ENCODE measurements at places on chromosomes 12 and 14. TPM values are rescaled to one million over a fixed set of nuclear protein-coding genes. Genes with fewer than 3 reads are reported as not detected.

DNA sequence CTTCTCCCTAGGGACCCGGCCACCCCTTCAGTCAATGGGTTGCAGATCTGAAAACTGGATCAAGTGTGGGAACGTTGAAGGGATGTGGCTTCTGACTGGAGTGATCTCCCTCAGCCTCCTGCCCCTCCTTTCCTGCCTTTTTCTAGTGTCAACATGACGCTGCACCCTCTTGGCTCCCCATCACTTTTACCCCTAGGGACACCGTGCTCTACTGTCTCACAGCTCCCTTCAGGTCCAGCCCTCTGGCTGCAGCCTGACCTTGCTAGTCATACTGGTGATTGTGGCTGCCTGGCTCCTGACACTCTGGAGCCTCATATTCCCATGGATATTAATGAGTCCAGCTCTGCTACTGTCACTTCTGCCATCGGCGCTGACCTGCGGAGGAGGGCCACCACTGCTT lies 51.5 kb upstream of the RASSF3 start:
- no peaks in the 10 kb centered on the region for H3K36me3 ChIP-seq
- H3K4me3 ChIP-seq: no peak overlapping the region
- H3K4me1 ChIP-seq: no peaks in the 10 kb centered on the region

- H3K27me3 ChIP-seq: peaks cover 2% of the 10 kb centered on the region
- no peaks in the 10 kb centered on the region for H3K4me1 ChIP-seq
- H3K27ac ChIP-seq: no peak overlapping the region
- H3K36me3 ChIP-seq: no peaks in the 10 kb centered on the region
- no peak overlapping the region for H3K4me3 ChIP-seq
- DNase-seq: no peak
Measured at GRCh38 chr12:2666411-2666810, 128.4 kb upstream of the FKBP4 start.

GRCh38 chr12:19239102-19239501 lies 109.6 kb downstream of the PLEKHA5 start:
- H3K4me3 ChIP-seq: no peak overlapping the region
- DNase-seq: no peak
- peaks cover 5% of the 10 kb centered on the region for H3K4me1 ChIP-seq
- H3K27ac ChIP-seq: no peak overlapping the region
- H3K27me3 ChIP-seq: no peaks in the 10 kb centered on the region

GRCh38 chr14:99063620-99064225 lies 208.3 kb downstream of the BCL11B start:
- H3K36me3 ChIP-seq: no peaks in the 10 kb centered on the region
- H3K27ac ChIP-seq: no peak overlapping the region
- H3K4me1 ChIP-seq: peaks cover 7% of the 10 kb centered on the region

GRCh38 chr12:108600702-108601007 lies 2.8 kb upstream of the TMEM119 start:
- peaks cover 2% of the 10 kb centered on the region for H3K4me1 ChIP-seq
- no peak overlapping the region for H3K27ac ChIP-seq
- no peaks in the 10 kb centered on the region for H3K36me3 ChIP-seq
- H3K4me3 ChIP-seq: no peak overlapping the region

DNA sequence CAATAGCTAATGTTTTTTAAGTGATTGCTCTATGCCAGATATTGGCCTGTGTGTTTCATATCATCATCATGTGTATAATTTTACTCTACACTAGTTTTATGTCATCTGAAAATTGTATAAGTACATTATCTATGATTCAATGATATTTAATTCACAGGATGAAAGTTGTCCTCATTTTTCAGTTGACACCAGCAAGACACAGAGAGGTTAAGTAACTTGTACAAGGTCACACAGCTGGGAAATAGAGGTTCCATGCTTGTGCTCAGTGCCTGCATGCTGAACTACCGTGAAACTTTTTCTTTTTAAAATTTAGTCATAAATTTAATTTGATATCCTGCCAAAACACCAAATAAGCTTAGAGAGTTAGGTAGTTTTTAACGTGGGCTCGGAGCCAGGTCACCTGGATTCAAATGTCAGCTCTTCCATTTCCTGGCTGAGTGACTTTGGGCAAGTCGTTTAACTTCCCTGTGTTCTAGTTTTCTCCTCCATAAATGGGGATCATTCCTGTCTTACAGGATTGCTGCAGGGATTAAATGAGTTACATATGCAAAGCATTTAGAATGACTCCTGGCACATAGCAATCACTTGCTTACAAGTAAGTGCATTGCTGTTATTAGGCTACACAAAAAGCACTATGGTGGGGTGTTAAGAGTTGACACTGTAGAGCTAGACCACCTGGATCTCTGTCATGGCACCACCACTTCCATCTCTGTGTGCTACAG lies 183.9 kb downstream of the ETV6 start:
- H3K27me3 ChIP-seq: no peaks in the 10 kb centered on the region
- peaks cover 3% of the 10 kb centered on the region for H3K36me3 ChIP-seq
- DNase-seq: no peak

- H3K27me3 ChIP-seq: no peaks in the 10 kb centered on the region
- no peak for DNase-seq
- H3K27ac ChIP-seq: no peak overlapping the region
- peaks cover 5% of the 10 kb centered on the region for H3K36me3 ChIP-seq
- no peak overlapping the region for H3K4me3 ChIP-seq
Measured at GRCh38 chr14:54621686-54622085, 54.8 kb downstream of the SAMD4A start.

Gene GZMB
- 2,662 TPM for total RNA-seq

Gene LTBP2
- 0.12 TPM for total RNA-seq

Gene DICER1
- total RNA-seq: 75.6 TPM

All from activated CD8-positive, alpha-beta memory T cell treated with anti-CD3 and anti-CD28 coated beads, Interleukin-2, amount 10 ng/mL, durations not matched to agents 7 days and 5 days (primary cell).